Right atrium auricular region (tissue), 2 donors: ENCODE measurements at places on chromosomes 16 and 17. TPM values are rescaled to one million over a fixed set of nuclear protein-coding genes. Genes with fewer than 3 reads are reported as not detected.

Gene ZNF778
- total RNA-seq: 5.7 TPM

Gene WNT9B
- total RNA-seq: 2.4 TPM

Gene ITGAX
- 0.78 TPM for total RNA-seq

Gene CD300LB
- not detected for total RNA-seq

Gene KCNJ16
- total RNA-seq: not detected
